Stimulated activated CD8-positive, alpha-beta memory T cell treated with anti-CD3 and anti-CD28 coated beads, Interleukin-2, amount 100 ng/mL, for 1 hour (primary cell): ENCODE measurements at places on chromosomes 11 and 22.

GRCh38 chr11:73334384-73335203, 26.5 kb downstream of the ARHGEF17 start:
- DNase-seq = no peak

- no peak for DNase-seq
Measured at GRCh38 chr11:95711162-95711944, 78.2 kb downstream of the FAM76B start.

DNA sequence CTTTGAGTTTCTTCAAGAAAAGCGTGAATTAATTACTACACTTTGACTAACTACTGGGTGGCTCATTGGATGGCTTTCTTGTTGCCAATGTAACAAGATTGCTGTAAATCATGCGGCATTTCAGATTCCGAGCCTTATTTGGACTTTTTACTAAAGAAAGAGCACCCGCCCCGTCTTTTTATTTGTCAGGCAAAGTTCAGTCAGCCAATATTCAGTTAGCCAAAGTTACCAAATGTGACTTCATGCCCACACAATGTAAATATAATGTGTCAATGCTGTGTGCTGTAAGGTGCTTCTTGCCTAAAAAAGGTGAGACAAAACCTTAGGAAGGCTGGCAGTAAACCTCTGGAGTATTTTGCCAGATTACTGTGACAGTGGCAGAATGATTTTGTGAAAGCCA, 14.8 kb downstream of the FLI1 start:
- no peak for DNase-seq

- no peak for DNase-seq
Measured at GRCh38 chr11:45176996-45177395, 30.6 kb downstream of the PRDM11 start.

- DNase-seq = no peak
Measured at GRCh38 chr11:61482513-61482912, 26.0 kb upstream of the LRRC10B start.

- no peak for DNase-seq
Measured at GRCh38 chr22:27724709-27725108, 76.8 kb downstream of the MN1 start.

DNA sequence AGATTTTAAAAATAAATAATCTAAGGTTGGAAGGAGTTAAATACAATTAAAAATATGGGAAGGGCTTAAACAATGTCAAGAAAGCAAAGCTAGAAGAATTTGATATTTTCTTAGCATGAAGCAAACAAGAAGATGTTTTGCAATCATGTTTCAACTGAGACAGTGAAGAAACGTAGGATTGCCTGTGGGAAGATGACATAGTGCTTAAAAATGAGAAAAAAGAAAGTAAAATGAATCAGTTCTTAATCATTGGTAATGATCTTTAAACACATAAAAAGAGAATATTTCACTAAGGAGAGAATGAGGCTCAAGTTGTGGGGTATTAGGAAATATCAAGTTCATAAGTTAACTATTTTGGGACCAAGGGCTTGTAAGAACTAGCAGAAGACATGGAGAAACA, 855.0 kb downstream of the METTL15 start:
- no peak for DNase-seq

DNA sequence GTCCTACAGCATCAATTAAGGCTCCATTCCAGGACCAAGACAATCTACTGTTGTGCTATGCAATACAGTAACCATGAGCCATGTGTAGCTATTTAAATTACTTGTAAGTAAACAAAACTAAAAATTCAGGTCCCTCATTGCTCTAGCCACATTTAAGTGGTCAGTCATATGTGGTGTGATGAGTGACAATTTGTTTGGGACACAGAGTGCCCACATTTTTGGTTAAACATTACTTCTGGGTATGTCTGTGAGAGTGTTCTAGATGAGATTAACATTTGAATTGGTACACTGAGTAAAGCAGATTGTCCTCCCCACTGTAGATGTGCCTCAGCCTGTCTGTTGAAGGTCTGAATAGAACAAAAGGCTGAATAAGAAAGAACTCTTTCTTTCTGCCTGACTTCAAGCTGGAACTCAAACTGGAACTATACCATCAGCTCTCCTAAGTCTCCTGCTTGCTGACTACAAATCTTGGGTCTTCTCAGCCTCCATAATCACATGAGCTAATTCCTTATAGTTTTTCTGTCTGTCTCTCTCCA, 15.8 kb downstream of the KBTBD3 start:
- DNase-seq = no peak

GRCh38 chr22:38554281-38554680, 15.7 kb downstream of the DMC1 start:
- DNase-seq = no peak

- DNase-seq = no peak
Measured at GRCh38 chr11:107623183-107623582, 32.2 kb downstream of the ELMOD1 start.

GRCh38 chr11:70250876-70251658, 19.4 kb upstream of the PPFIA1 start:
- no peak for DNase-seq

DNA sequence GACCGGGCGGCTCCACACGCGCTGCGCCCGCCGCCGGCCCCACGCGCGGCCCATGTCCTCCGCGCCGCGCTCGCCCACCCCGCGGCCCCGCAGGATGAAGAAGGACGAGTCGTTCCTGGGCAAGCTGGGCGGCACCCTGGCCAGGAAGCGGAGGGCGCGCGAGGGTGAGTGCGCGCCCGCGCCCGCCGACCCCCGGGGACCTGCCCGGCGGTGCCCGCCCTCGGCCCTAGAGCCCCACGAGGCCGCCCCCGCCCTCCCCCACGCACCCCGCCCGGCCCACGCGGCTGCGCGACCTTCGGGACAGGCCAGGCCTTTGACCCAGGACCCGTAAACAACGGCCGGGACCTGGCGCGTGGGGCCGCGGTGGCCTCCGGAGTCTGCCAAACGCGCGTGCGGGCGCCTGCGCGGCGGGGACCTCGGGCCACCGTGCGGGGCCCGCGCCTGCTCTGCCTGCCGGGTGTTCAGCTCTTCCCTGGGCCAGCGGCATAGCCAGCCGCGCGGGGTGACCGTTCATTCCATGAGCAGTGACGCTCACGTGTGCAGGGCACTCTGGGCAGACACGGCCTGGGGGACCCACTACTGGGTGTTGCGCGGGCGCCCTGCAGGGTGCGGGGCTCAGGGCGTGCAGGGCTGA, at the start of gene PARVB:
Gene PARVB, plus strand, starts transcription at position 15 of the 634 bp plus-strand sequence. Its CDS starts 38 bp downstream, at position 53.
- no peak for DNase-seq

- DNase-seq = no peak
Measured at GRCh38 chr22:23837911-23838680, 710 bp downstream of the DERL3 start.

DNA sequence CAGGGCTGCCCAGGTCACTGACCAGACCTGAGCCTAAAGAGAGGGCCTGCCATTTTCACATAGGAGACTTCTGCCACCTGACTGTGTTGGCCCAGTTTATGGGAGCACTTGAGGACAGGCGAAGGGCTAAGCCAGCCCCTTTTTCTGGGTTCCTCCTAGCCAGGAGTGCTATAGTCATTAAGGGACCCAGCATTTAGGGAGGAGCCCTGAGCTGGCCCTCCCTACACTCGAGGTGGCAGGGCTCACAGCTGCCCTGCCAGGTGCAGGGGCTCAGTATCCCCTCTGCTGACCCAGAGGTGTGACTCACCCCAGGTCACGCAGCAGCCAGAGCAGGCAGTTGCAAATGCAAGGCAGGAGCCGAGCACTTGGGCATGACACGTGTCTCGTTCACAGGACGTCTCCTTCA, 86.3 kb upstream of the CRYBB3 start:
- DNase-seq = no peak

DNA sequence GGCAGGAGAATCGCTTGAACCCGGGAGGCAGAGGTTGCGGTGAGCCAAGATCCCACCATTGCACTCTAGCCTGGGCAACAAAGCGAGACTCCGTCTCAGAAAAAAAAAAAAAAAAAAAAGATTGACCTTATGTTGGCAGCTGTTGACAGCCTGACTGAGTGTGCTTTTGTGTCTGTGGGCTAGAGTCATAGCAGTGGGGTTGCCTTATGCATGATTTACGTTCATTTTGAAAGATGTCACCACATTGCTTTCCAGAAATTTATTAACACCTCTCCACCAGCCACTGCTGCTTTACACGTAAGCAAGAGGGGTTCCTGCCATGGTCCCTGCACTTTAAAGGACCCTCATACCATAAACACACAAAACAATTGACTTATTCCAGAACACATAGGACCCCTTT, 21.0 kb downstream of the ASRGL1 start:
- no peak for DNase-seq

GRCh38 chr11:128709402-128709801, 15.5 kb downstream of the FLI1 start:
- DNase-seq = no peak

- no peak for DNase-seq
Measured at GRCh38 chr11:68351450-68352275, 39.3 kb downstream of the LRP5 start.

DNA sequence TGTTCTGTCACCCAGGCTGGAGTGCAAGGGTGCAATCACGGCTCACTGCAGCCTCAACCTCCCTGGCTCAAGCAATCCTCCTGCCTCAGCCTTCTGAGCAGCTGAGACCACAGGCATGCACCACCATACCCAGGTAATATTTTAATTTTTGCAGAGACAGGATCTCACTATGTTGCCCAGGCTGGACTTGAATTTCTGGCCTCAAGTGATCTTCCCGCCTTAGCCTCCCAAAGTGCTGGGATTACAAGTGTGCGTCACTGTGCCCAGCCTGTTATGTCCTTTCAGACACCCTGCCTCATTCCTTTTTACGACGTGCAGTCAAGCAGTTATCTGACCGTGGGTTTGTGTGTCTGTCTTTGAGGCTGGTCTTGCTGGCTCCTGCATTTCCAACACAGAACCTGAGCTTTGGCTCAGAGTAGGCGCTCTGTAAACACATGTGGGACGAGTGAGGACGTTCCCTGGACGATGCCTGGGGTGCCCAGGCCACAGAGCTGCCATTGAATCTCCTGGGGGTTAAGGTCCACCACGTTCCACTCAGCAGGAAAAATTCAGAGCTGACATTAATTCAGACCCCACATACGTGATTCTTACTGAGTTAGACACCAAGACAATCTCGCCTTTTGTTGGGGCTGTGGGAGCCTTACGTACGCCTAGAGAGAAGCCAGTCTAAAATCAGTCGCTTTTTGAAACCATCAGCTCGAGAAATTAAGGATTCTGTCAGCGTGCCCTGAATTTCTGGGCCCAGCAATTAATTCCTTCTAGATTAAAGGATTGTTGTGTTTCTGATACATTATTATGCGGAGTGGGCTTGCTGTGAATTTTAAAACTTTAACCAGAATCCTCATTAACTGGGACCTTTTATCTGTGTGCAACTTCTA, 21.5 kb upstream of the EMID1 start:
- no peak for DNase-seq

DNA sequence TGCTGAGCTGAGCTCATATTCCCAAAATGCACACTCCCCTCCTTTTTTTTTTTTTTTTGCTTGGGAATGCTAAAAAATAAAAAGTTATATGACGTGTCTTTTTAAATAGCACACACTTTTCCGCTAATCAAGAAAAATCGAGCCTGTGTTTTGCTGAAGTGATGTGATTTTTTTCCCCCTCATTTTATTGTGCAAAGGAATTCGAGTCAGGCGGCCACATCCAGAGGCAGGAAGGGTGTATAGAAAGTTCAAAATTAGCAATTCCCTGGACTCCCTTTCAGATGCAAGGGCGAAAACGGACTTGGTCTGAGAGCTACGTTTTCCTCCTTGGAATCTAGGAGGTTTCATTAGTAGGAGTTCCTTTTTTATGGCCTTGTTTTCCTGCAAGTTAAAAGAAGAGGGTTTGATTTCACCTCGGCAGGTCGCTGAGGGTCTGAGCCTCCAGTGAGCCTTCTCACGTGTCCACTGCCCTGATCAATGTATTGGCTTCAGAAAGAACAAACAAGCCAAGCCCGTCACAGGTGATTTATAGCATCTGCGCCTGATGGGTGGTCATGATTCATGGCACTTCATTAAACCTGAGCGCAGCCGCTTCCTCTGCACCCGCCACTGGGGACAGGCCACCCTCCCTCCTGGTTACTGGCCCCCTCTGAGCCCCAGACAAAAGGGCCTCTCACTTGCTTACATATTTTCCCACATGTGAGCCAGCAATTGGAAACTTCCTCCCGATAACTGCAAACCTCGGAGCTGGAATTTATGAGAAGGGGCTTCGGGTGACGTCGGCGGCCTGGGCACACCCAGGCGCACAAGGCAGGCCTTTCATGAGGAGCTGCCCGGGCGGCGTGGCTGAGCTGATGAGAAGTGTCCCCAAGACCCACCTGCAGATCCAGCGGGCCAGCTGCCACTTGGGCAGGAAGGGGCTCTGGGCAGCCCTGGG, 64.4 kb upstream of the LINC01488 start:
- no peak for DNase-seq

DNA sequence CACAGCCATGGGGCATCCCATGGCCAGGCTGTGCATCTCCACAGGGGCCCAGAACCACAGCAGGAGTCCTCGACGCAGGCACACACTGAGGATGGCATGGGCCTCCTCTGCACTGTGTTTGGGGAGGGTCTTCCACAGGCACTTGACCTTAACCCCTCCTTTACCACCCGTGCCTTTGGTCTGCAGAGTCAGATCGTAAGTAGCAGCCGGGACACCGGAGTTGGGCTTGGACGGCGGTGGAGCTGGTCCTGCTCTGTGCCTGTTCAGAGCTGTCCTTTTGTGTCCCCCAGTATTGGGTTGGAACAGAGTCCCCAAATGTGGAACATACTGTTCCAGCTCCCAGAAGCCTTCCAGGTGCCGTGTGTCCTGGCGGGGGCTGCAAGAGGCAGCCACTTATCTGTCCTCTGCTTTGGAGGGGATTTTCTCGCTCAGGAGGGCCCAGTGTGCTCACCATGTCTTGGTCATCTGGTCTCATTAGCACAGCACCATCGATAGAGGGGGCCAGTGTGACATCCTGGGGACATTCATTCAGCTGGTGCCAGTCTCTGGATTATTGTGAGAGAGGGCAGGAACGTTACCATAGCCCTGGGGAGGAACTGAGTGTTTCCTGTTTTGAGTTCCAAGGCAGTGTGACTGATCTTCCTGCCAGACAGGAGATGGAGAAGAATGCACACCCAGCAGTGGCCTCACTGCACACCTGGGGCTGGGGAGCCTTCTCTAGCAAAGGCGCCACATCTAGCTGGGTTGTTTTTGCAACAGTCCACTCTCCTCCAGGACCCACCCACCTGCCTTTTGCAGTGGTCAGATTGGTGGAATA, 12.4 kb downstream of the CRELD2 start:
- DNase-seq = no peak
